GM12864 (cell line): ENCODE measurements at places on chromosomes 5 and 9.

- no peak for DNase-seq
These were observed 330.0 kb downstream of the DRD1 start for GRCh38 chr5:175113947-175114346.

DNA sequence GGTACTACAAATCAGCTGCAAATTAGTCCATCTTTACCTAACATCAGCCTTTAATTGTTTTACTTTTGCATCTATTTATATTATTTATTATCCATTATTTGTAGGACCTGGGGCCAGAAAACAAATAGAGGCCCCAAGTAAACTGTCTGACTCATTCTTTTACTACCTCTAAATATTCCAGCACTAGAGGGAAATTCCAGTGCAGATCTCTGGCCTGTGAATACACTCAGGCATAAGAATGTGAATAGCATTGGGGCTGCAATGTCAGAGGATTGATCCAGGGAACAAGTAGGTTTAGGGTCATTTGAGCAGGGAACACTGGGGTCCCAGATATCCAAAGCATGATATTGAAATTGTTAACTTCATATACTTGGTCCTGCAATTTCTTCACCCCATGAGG, 176.6 kb upstream of the TYRP1 start:
- DNase-seq = no peak

DNA sequence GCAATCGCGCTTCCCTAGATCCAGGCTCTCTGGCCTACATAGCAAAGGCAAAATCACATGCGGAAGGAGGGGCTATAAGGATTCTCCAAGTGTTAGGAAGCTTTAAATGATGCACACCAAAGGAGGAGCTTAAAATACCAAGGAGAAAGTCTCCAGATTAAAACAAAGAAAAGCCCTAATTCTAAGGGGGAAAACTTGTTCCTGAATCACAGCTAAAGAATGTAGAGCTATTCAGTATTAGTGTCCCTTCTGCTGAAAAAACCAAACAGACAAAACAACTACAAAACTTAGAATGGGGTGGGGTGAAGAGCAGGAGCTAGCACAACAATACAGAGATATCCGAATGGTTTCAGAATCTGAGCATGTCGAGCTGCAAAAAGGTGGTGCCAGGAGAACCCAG, 213.7 kb downstream of the DCP2 start:
- DNase-seq = no peak

DNA sequence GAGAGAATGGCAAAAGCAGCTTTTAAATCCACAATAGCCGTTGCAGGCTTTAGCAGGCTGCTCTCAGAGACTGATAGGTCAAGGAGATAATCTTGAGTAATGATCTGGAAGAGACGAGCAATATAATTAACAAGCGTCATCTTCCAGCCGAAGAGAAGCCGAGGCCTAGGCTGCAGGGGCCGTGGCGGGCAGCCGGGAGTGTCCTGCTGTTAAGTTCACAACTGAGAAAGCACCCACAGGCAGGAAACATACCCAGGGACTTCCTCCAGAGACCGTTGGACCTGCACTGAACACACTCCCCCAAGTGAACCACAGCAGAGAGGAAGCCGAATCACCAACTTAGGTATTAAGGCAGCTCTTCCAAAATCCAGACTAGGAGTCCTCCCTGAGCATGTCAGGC, 182.3 kb downstream of the IRX2 start:
- DNase-seq = no peak

- DNase-seq = no peak
These were observed 7.8 kb upstream of the MYOZ3 start for GRCh38 chr5:150653145-150653761.
